ENCODE measurements at places on chromosomes 1 and 21.

- DNase-seq = no peak
Observed at GRCh38 chr1:178278916-178279686, 185.2 kb downstream of the RASAL2 start.

DNA sequence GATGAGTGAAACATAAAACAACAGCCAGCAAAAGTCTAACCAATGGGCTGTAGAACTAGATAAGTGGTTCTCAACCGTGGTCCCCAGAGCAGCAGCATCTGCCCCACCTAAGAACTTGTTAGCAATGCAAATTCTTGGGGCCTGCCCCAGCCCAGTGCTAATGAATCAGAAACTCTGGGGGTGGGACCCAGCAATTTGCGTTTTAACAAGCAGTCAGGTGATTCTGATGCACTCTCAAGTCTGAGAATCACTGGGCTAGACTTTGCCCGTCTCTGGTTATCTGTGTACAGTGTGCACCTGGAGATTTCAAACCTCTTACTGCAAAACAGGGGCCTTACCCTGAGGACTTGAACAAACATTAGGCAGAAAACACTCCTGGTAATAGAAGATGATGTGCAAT lies 66.5 kb downstream of the PLXNA2 start:
- no peak for DNase-seq

GRCh38 chr1:187415065-187415464 lies 586.3 kb downstream of the PLA2G4A start:
- no peak for DNase-seq

DNA sequence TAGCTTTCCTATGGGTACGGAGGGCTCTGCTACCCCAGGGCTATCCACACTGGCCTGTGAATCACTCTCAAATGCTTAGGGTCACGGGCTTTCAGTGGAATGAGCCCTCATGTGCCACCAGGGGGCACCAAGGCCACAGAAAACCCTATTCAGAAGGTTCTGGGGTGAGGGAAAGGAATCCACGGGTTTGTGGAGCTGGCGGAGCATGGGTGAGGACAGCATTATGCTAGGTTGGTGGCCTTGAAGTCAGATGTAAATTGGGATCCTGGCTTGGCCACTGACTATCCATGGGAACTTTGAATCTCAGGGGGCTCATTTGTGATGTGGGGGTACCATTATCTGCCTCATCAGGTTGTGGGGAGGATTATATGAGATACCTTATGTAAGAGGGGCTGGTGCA lies 5.1 kb upstream of the LAMTOR5 start:
- peak; percentile 45 for DNase-seq

GRCh38 chr1:174407665-174408064 lies 40.1 kb upstream of the GPR52 start:
- no peak for DNase-seq

- no peak for DNase-seq
Observed at GRCh38 chr1:210159211-210159610, 73.4 kb upstream of the SERTAD4 start.

- DNase-seq = no peak
Observed at GRCh38 chr1:99784809-99785255, 18.4 kb upstream of the FRRS1 start.

DNA sequence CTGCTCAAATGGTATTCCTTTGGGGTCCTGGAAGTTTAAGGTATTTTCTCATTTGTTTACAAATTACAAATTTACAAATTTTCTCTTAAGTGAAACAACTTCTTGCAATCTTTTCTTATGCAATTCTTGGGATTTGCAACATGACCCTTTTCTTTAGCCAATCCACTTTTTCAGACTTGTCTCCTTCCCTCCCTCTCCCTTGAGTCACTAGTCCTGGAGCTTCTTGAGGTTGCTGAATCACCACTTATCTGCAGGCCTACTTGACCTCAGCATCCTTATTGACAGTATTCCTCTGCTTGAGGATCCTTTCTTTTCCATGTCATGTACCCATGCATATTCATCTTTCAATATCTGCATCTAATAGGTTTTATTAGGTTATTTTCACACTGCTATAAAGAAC lies 302.8 kb upstream of the ADAMTS5 start:
- no peak for DNase-seq

- no peak for DNase-seq
Observed at GRCh38 chr1:186323865-186324264, 51.2 kb downstream of the TPR start.

- no peak for DNase-seq
Observed at GRCh38 chr1:77889671-77890070, 1.2 kb downstream of the NEXN start.

Measured in stimulated activated CD4-positive, alpha-beta T cell treated with anti-CD3 and anti-CD28 coated beads, Interleukin-2, amount 100 ng/mL, for 4 hours (primary cell).